ENCODE measurements at places on chromosomes 1 and 21. TPM values are rescaled to one million over a fixed set of nuclear protein-coding genes. Genes with fewer than 3 reads are reported as not detected.

Gene LRRC39
- 4.7 TPM for polyA plus RNA-seq

Gene VSIG8
- polyA plus RNA-seq: not detected

Gene KCTD3
- polyA plus RNA-seq: 26.0 TPM

Gene PDC
- polyA plus RNA-seq: not detected

Gene BEND5
- 9.4 TPM for polyA plus RNA-seq

Gene CD1E
- polyA plus RNA-seq: not detected

Gene NSL1
- polyA plus RNA-seq: 35.3 TPM

Gene RAB25
- not detected for polyA plus RNA-seq

Gene ATP5PO
- 1,278 TPM for polyA plus RNA-seq

Data from Purkinje cell (primary cell).